ENCODE measurements at places on chromosomes 1 and 21.
A peak's percentile ranks its signal among the peaks of the same experiment; 100 is the strongest.

DNA sequence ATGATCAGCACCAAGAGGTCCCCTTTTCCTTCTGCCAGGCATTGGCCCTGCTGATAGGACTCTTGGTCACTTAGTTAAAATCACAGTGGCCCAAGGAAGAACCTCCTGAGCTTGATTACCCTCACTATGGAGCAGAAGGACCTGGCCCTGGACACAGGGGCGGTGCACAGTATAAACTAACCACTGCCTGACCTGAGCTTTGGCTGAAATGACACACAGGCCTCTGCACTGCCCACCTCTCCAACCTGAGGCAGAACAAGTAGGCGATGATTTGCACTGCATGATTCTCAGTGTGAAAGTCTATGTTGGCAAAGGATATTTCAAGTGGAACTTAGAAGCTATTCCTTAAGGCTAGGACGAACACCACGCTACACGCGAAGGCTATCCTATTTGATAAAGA is 48.5 kb downstream of the CAPN2 start:
- no peak for DNase-seq

- DNase-seq, result no peak
Measured at GRCh38 chr1:243693800-243694199, 156.2 kb downstream of the AKT3 start.

GRCh38 chr1:225526878-225527277 is 99.0 kb upstream of the LBR start:
- DNase-seq, result no peak

GRCh38 chr1:119653839-119654170 is 5.7 kb upstream of the ZNF697 start:
- DNase-seq, result peak; percentile 48

- no peak for DNase-seq
Measured at GRCh38 chr1:245995474-245995873, 511.6 kb downstream of the SMYD3 start.

GRCh38 chr1:88224906-88225305 is 459.2 kb upstream of the PKN2 start:
- no peak for DNase-seq

DNA sequence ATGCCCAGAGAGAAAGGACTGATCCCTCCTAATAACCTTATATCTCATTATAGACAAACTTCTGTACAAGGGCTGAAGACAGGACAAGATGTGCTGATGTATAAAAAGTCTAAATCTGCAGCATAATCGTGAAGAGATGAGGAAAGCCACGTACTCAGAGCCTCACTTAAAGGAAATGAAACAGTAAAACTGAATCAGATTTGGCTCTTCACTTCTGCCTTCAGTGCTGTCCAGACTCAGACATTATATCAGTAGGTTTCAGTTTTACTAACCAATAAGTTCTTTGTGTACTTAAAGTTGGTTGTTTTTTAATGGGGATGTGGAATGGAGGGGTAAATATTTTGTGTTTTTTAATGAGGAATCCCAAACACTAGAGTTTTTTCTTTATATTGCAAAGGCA is 45.3 kb upstream of the RGS1 start:
- no peak for DNase-seq

GRCh38 chr1:6948861-6949260 is 163.6 kb downstream of the CAMTA1 start:
- peak; percentile 3 for DNase-seq

GRCh38 chr1:25031601-25031965 is 101.5 kb upstream of the RUNX3 start:
- DNase-seq, result no peak

DNA sequence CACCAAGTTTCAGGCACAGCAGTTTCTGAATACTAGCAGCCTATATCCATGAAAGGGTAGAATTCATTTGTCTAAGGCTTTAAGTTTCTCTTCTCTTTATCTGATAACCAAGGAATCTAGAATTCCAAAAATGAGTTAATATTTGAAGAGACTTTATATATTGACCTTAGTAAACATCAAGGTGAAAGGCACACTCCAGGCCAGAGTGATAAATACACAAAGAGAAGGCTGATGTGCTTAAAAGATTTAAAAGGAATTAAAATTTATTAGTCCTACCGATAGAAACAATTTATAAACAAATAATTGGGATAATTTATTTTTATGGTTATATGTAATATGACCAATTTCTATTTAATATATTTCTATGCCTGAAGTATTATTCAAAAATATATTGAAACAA is 93.4 kb upstream of the DESI2 start:
- no peak for DNase-seq

DNA sequence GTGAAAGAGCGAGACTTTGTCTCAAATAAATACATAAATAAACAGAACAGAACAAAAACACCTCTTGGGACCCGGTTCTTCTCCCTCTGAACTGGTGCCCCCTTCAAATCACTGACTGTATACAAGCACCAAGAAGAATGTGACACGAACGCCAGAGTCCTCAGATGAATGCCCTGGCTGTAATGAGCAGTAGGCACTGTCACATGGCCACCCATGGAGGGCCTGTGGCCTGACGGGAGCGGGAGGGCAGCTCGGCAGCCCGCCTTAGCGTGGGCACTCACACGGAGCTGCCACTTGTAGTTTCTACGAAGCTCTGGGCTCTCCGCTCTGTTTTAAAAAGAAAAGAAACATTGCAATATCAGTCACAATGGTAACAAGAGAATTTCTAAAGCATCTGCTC is 146.0 kb downstream of the PEX14 start:
- no peak for DNase-seq

- no peak for DNase-seq
Measured at GRCh38 chr1:206415942-206416341, 54.3 kb upstream of the IKBKE start.

GRCh38 chr1:42982641-42983040 is 24.0 kb upstream of the SLC2A1 start:
- no peak for DNase-seq

DNA sequence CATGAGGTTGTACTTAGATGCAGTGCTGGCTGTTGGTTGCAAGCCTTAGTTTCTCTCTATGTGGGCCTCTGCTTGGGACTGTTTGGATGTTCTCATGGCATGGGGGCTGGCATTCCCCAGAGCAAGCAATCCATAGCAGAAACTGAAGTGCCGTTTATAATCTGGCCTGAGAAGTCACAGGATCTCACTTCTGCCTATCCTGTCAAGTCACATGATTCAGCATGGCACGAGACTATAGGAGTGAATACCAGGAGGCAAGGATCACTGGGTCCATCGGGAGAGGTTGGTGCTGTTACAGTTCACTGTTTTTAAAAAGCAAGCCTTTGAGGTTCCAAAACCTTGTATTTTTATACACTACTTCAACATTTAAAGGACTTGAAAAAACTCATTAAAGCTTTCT is 16.7 kb downstream of the COLGALT2 start:
- DNase-seq, result no peak

DNA sequence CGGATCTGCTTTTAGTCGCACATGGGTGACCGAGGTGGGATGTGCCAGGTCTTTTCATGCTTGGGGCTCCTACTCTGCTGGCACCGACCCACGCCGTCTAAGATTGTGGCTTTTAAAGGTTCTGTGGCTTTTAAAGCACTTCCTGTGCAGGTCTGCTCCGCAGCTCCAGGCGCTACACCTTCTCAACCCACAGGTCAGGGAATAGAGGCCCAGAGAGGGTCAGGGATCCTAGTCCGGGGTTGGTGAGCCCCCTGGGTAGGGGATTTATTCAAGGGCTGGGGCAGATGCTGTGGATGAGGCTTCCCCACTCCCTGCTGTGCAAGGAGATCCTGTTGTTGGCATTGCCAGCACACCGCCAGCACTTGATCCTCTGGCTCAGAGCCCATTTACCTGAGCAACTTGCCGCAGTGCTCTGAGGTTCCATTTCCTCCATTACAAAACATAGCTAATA is 212.8 kb upstream of the RAB4A start:
- DNase-seq, result no peak

DNA sequence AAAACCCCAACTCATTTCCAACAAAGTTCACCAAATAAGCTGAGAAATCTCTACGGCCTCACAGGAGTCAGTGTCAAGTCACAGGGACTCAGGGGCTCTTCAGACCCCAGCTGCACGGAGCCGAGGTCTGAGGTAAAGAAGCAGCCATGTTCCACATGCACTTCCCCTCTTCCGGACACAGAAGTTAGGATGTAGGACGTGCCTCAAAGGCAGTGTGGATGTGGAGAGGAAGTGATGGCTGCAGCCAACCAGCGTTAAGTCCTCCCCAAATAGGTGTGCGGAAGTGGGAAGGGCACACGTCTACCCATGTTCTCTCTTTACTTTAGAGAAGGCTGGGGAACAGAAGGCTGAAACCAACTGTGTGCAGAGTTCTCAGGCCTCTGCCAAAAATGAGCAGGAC is 14.6 kb upstream of the NCF2 start:
- DNase-seq, result no peak

- no peak for DNase-seq
Measured at GRCh38 chr1:97797403-97798183, 123.2 kb downstream of the DPYD start.

DNA sequence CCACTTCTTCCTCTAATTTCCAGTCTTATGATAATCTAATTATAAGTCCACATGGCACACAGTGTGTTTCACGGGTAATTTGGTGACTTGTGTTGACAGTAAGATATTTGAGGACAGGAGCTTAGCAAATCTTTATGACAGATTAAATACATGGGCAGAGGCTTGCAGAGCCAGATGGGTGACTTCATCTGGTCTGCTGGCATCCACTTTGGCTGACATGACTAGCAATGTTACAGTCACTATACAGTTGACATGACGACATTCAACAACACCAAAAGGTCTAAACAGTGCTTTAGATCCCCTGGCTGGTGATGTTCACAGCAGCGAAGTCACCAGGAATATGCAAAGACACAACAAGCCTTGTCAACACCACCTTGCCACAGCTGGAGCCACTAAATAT is 147.2 kb downstream of the ETS2 start:
- DNase-seq, result no peak

DNA sequence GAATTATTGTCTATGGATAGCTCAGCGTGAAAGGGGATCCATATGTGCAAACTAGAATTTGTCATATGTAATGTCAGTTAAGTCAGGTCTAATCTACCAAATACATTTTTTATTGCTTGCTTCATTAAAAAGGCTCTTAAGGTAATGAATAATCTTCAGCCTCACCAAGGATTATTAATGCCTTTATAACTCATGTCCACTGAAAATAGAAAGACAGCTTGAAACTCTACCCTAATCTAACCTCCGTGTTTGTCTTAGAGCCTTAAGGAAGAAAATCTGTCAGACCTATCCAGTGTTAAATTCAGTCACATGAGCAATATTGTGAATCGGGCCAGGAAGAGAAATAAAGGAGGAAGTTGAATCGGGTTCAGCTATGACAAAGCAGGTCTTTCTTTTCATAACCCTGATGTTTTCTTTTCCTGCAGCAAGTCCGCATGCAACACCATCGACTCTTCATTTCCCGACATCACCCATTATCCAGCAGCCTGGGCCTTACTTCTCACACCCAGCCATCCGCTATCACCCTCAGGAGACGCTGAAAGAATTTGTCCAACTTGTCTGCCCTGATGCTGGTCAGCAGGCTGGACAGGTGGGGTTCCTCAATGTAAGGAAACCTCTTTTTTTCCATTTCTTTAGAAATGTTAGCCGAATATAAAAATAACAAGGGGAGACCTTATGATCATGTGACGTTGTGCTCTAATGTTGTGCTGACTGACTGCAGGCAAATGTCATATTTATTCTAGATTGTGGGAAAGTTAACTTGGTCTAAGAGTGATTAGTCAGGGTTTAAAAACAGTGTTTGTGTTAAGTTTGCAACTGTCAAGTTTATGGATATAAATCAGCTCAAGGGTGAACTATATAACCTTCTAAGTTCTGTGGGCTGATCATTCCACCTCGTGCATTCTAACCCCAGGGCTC is 321.0 kb downstream of the TM2D1 start:
- no peak for DNase-seq
